ENCODE measurements at places on chromosomes 13 and 19. TPM values are rescaled to one million over a fixed set of nuclear protein-coding genes. Genes with fewer than 3 reads are reported as not detected.
A peak's percentile ranks its signal among the peaks of the same experiment; 100 is the strongest.

Gene GRIN3B
- 0.19 TPM for total RNA-seq

DNA sequence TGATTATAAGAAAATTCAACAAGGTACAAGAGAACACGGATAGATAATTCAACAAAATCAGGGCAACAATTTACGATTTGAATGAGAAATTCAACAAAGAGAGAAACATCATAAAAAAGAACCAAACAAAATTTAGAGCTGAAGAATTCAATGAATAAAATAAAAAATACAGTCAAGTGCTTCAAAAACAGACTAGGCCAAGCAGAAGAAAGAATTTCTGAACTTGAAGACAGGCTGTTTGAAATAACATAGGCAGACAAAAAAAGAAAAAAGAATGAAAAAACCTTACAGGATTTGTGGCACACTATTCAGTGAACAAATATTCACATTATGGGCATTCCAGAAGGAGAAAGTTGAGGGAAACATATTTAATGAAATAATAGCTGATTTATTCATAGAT is 31.1 kb downstream of the ZNF283 start:
- no peak for DNase-seq
- no peaks in the 10 kb centered on the region for H3K4me1 ChIP-seq
- no peak overlapping the region for H3K4me3 ChIP-seq
- no peak overlapping the region for H3K27ac ChIP-seq
- H3K27me3 ChIP-seq: no peaks in the 10 kb centered on the region

DNA sequence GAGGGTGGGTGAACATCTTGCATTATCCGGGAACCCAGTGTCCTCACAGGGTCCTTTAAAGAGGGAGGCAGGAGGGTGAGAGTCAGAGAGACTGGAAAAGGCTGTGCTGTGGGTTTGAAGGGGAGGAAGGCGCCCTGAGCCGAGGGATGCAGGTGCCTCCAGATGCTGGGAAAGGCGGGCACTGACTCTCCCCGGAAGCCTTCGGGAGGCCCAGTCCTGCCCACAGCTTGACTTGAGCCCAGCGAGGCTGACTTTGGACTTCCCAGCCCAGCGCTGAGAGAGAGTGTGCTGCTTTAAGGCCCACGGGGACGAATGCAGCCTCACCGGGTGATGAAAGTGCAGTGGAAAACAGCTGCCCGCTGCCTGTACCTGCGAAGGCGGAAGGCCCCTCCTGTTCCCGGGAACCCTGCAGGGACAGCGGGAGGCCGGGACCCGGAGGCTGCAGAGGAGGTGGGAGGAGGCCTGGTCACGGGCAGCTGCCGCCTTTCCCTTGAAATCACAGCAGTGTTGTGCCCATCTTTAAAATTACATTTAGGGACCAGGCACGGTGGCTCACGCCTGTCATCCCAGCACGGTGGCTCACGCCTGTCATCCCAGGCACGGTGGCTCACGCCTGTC is 16.1 kb downstream of the REXO1 start:
- H3K27ac ChIP-seq: no peak overlapping the region
- no peaks in the 10 kb centered on the region for H3K4me1 ChIP-seq
- H3K36me3 ChIP-seq: no peaks in the 10 kb centered on the region
- DNase-seq: no peak

DNA sequence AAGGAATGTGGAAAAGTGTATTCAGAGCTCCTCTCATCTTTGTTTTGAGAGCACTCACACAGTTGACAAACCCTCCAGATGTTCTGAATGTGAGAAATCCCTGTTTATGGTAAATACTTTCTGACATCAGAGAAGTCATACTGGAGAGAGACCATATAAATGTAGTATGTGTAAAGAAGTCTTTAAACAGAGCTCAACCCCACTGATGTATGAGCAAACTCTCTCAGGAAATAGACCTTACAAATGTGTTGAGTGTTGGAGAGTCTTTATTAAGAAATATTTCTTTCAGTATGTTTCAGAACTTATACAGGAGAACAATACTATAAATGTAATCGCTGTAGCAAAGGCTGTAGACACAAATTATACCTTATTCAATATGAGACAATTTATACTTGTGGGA is 15.7 kb upstream of the ZNF329 start:
- H3K4me3 ChIP-seq: no peak overlapping the region
- no peaks in the 10 kb centered on the region for H3K4me1 ChIP-seq
- no peak for DNase-seq

Gene FPR2
- 0.16 TPM for total RNA-seq

Gene CALR3
- not detected for total RNA-seq

Gene ATP4B
- total RNA-seq: not detected

- H3K27ac ChIP-seq: no peak overlapping the region
- H3K36me3 ChIP-seq: no peaks in the 10 kb centered on the region
- DNase-seq: no peak
- H3K27me3 ChIP-seq: no peaks in the 10 kb centered on the region
- H3K4me3 ChIP-seq: no peak overlapping the region
- H3K4me1 ChIP-seq: no peaks in the 10 kb centered on the region
Measured at GRCh38 chr13:98403076-98403475, 173.8 kb downstream of the STK24 start.

Gene COL5A3
- 0.05 TPM for total RNA-seq

- H3K36me3 ChIP-seq: peaks cover 13% of the 10 kb centered on the region
- no peaks in the 10 kb centered on the region for H3K4me1 ChIP-seq
- DNase-seq: no peak
- H3K4me3 ChIP-seq: no peak overlapping the region
- H3K27ac ChIP-seq: no peak overlapping the region
- H3K27me3 ChIP-seq: no peaks in the 10 kb centered on the region
Measured at GRCh38 chr13:95067303-95067702, 233.9 kb downstream of the ABCC4 start.

DNA sequence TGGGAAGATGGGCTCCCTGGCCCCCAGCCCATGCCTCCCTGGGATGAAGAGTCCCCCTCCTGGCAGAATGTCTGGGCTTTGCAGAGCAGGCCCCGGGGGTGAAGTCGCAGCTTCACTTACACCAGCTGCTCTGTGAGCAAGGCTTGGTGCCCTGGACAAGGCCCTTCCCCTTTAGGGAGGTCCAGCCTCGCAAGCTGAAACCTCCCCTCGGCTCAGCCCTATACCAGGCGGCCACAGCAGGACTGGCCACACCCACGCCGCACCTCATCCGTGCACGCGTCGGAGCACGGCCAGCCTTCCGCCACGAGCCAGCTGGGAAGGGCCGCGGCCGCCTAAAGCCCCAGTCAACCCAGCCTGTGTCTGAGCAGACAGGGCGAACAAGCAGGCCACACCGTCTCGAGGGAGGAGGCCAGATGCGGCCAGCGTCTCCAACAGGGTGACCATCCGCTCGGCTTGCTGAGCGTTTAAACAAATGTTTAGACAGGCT is 83.2 kb upstream of the MCF2L start:
- DNase-seq: no peak
- H3K36me3 ChIP-seq: no peaks in the 10 kb centered on the region
- no peak overlapping the region for H3K27ac ChIP-seq

DNA sequence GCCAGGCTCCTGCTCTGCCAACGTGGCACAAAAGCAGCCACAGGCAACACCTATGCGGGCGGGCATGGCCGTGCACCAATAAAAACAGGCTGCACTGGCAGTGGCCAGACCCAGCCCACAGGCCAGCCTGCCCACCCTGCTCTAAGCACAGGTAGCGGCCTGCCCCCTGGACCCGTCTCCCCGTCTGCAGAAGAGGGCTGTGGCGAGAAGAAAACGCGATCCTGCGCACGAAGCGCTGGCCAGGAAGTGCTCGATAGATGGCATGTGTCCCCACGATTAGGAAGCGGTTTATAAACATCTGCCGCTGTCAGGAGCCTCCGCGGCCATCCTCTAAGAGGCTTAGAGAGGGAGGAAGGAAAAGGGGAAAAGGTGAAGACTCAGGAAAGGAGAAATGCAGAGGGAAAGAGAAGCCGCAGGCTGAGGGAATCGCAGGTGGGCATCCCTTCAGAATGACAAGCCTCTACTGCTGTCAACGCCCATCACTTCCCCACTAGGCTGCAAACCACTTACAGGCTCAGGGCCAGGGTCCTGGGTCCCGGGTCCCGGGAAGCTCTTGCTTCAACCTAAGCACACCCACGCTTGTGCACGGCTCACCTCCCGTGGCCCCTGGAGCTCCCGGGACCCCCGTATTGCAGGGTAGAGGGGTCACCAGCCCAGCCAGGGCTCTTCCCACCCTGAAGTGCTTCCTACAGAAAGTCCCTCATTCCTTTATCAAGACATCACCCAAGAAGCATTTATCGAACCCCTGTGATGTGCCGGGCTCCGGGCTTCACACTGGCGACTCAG is 10.5 kb downstream of the MLLT1 start:
- no peaks in the 10 kb centered on the region for H3K4me1 ChIP-seq
- H3K27ac ChIP-seq: no peak overlapping the region
- H3K4me3 ChIP-seq: no peak overlapping the region
- no peak for DNase-seq

GRCh38 chr13:24995225-24995804 is 100.6 kb upstream of the PABPC3 start:
- H3K36me3 ChIP-seq: no peaks in the 10 kb centered on the region
- peak; percentile 40 for DNase-seq
- no peaks in the 10 kb centered on the region for H3K27me3 ChIP-seq
- H3K4me3 ChIP-seq: no peak overlapping the region
- no peak overlapping the region for H3K27ac ChIP-seq
- H3K4me1 ChIP-seq: no peaks in the 10 kb centered on the region

GRCh38 chr13:57418067-57418677 is 213.4 kb upstream of the PCDH17 start:
- H3K4me1 ChIP-seq: no peaks in the 10 kb centered on the region
- H3K27me3 ChIP-seq: no peaks in the 10 kb centered on the region
- DNase-seq: no peak
- H3K4me3 ChIP-seq: no peak overlapping the region
- no peak overlapping the region for H3K27ac ChIP-seq

DNA sequence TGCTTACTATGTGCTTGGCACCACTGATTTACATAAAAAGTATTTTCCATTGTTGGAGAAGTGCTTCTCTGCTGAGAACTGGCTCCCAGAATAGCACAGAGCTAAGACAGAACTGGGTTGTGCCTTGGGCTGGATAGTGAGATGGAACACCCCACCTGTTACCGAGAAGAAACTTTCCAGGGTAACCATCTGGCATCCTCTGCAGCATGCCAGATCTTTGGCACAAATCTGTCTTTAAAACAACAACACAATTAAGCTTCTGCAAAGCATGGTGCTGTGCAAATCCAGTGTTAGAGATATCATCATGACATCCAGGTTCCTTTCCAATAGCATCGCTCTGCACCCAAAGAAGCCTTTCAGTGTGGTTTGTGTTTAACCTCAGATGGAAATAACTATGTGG is 202.5 kb upstream of the RFC3 start:
- no peak overlapping the region for H3K27ac ChIP-seq
- H3K4me1 ChIP-seq: peaks cover 7% of the 10 kb centered on the region
- H3K36me3 ChIP-seq: no peaks in the 10 kb centered on the region
- H3K27me3 ChIP-seq: no peaks in the 10 kb centered on the region

Gene USP12
- total RNA-seq: 25.1 TPM

DNA sequence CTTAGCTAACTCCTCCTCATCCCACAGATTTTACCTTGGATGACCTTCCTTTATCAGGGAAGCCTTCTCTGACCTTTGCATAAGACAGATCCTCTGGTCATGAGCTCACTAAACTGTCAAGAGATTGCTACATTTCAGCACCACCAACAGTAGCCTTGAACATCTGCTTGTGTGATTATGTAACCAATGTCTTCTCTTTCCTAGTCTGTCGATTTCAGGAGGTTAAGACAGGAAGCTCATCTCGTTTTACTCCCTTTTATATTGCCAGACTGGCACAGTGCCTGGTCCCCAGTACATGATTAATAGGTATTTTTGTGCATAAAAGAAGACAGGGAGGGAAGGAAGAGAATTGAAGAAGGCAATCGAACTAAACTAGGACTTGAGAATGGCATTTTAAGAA is 1697.7 kb downstream of the EFNB2 start:
- DNase-seq: no peak
- no peak overlapping the region for H3K4me3 ChIP-seq
- no peaks in the 10 kb centered on the region for H3K36me3 ChIP-seq
- no peak overlapping the region for H3K27ac ChIP-seq
- H3K4me1 ChIP-seq: no peaks in the 10 kb centered on the region

DNA sequence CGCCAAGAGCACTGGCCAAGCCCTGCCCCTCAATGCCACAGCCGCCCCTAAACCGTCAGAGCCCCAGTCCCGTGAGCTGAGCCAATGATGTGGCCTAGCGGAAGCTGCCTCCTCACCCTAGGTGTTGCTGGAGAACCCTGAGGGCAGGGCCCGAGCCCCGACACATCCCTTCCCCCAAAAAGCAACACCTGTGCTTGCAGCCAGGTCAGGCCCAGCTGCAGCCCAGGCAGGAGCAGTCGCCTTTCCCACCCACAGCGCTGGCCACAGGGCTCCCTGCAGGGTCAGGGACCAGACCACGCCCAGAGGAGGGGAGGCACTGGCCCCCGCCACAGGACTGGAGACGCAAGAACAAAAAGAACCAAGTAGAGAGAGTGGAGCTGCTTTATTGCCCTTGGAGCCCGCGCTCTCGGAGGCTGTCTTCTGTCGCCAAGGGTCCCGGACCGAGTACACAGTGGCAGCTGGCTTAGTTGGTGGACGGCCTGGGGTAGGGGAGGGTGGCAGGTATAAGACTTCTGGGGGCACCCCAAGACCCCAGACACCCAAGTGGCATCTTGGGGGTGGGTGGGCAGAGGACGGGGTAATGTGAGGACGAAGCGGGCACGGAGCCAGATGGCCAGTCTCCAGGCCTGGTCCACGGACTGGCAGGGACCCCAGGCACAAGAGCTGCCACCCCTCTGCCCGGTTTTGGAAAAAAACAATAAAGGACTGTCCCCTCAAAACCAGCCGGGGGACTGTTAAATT is 3.3 kb downstream of the P2RY11 start:
- no peak overlapping the region for H3K27ac ChIP-seq
- no peak overlapping the region for H3K4me3 ChIP-seq
- H3K4me1 ChIP-seq: peaks cover 39% of the 10 kb centered on the region
- H3K27me3 ChIP-seq: no peaks in the 10 kb centered on the region
- no peak for DNase-seq

Gene ZNF534
- total RNA-seq: not detected

GRCh38 chr19:30552593-30552992 is 180.4 kb downstream of the ZNF536 start:
- H3K36me3 ChIP-seq: no peaks in the 10 kb centered on the region
- no peak for DNase-seq
- no peak overlapping the region for H3K27ac ChIP-seq

GRCh38 chr19:43681821-43682220 is 11.9 kb upstream of the PLAUR start:
- no peak overlapping the region for H3K4me3 ChIP-seq
- no peaks in the 10 kb centered on the region for H3K27me3 ChIP-seq
- no peaks in the 10 kb centered on the region for H3K4me1 ChIP-seq
- H3K27ac ChIP-seq: no peak overlapping the region

- H3K36me3 ChIP-seq: no peaks in the 10 kb centered on the region
- H3K27me3 ChIP-seq: no peaks in the 10 kb centered on the region
- no peaks in the 10 kb centered on the region for H3K4me1 ChIP-seq
- H3K27ac ChIP-seq: no peak overlapping the region
Measured at GRCh38 chr19:33767898-33768413, 28.7 kb upstream of the KCTD15 start.

Gene CBARP
- 0.27 TPM for total RNA-seq

GRCh38 chr19:15640904-15641597 is 354 bp downstream of the CYP4F3 start:
- DNase-seq: no peak
- H3K4me1 ChIP-seq: no peaks in the 10 kb centered on the region
- H3K4me3 ChIP-seq: no peak overlapping the region
- no peaks in the 10 kb centered on the region for H3K36me3 ChIP-seq
